ENCODE measurements at places on chromosomes 4 and X. TPM values are rescaled to one million over a fixed set of nuclear protein-coding genes. Genes with fewer than 3 reads are reported as not detected.

Gene C4orf17
- total RNA-seq, result not detected

Gene CSAG3
- not detected for total RNA-seq

Gene SMIM14
- 97.9 TPM for total RNA-seq

Gene SYNPO2
- total RNA-seq, result 2.7 TPM

Gene RHOXF2
- total RNA-seq, result not detected

Gene PPA2
- total RNA-seq, result 49.8 TPM

Gene GRPR
- total RNA-seq, result not detected

Gene TLR6
- 0.94 TPM for total RNA-seq

Gene CD38
- total RNA-seq, result not detected

Gene AFM
- total RNA-seq, result not detected

Gene CPLX1
- total RNA-seq, result not detected

Gene OTUD6A
- total RNA-seq, result not detected

Gene ASMT
- total RNA-seq, result not detected

Gene SCRG1
- 0.35 TPM for total RNA-seq

Gene OTC
- total RNA-seq, result not detected

Gene DCAF8L1
- not detected for total RNA-seq

Gene SULT1E1
- total RNA-seq, result 291 TPM

Gene SGMS2
- 83.4 TPM for total RNA-seq

Gene NHSL2
- total RNA-seq, result 0.45 TPM

Gene GRK4
- 3.4 TPM for total RNA-seq

Gene TASL
- total RNA-seq, result not detected

Gene PDE5A
- 2.7 TPM for total RNA-seq

Gene CFAP47
- total RNA-seq, result not detected

Gene MAOB
- total RNA-seq, result 0.12 TPM
